Psoas muscle (tissue), 8 donors: ENCODE measurements at places on chromosomes 12 and 14. TPM values are rescaled to one million over a fixed set of nuclear protein-coding genes. Genes with fewer than 3 reads are reported as not detected.

DNA sequence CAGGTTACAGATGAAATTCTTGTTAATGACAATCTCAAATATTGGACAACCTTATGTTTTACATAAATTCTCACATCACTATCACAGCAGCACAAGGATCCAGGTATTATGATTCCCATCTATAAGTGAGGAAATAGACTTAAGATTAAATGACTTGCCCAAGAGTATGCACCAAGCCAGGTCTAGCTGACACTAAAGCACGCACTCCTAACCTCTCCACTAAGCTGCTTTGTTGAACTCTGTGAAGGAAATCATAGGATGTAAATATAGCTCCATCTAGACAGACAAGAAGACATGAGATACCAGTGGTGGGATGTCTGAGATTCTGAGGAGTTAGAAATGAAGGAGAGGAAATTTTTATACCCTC is 87.9 kb downstream of the PHLDA1 start:
- DNase-seq: no peak

- DNase-seq: no peak
These were observed 26.4 kb upstream of the ZFP36L1 start for GRCh38 chr14:68819260-68819691.

DNA sequence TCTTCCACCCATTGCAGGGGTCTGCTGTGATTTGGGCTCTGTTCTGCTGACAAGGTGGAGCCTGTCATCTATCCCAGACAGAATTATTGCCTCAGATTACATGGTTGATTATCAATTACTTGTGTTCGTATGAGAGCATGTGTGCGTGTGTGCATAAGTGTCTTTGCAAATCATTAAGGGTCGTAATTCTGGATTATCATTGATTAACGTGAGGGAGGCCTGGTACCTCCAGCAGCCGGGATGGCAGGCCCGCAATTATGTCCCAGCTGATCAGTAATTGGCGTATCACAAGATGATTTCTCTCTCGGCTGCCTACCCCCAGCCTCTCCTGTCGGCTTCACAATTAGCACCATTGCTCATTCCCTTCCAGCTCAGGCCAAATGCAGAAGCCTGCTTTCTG is 29.6 kb upstream of the IRF2BPL start:
- peak; percentile 6 for DNase-seq

DNA sequence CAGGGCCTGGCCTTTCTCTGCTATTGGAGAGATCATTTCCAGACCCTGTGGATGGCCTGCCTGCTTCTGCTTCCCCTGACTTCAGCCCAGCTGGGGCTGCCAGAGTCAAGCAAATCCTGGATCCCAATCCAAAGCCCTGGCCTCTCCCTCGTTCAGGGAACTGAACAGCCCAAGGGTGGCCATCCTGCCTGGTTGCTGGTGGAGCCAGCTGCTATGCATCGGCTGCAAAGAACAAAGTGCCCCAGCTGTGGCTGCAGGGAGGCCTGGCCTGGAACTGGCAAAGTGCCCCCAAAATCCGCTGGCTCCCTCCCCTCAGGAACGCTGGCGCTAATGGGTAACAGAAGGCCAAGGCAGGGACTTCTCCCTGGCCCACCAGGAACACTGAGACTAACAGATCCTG is 56.4 kb downstream of the LRRC74A start:
- DNase-seq: peak; percentile 63

DNA sequence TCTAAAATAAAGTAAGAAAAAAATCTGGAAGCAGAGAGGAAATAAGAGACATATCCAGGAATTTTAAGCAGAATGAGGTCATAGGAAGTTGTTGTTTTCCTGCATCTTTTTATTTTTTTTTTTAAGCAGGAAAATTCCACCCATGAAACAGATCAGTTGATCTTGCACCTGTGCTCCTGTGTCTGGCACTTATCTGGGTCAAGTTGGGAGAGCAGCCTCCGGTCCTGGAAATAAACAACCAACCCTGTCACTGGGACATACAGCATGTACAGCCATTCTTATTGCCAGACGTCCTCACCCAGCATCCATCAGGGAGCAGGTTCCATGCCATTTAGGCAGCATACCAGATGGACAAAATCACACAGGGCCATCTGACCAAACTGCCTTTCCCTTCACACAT is 266.0 kb upstream of the BTG1 start:
- DNase-seq: no peak

DNA sequence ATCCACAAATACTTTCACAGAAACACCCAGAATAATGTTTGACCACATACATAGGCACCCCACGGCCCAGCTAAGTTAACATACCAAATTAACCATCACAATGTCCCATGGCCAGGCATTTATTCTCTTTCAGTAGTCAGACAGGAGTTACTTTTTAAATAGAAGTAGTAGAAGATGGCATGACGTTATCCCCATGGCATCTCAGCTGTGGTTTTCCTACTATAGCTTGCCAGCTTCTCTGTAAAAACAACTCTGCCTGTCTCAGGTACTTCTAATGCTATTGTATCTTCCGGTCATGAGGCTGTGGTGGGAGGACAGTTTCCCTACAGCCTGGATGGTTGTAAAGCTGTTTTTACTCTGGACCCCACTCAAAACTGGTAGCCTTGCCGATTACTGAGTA is 19.3 kb downstream of the CTSG start:
- DNase-seq: no peak

GRCh38 chr14:61730756-61731373 is 31.4 kb upstream of the SNAPC1 start:
- DNase-seq: no peak

GRCh38 chr12:19338405-19338804 is 100.9 kb upstream of the AEBP2 start:
- DNase-seq: no peak

DNA sequence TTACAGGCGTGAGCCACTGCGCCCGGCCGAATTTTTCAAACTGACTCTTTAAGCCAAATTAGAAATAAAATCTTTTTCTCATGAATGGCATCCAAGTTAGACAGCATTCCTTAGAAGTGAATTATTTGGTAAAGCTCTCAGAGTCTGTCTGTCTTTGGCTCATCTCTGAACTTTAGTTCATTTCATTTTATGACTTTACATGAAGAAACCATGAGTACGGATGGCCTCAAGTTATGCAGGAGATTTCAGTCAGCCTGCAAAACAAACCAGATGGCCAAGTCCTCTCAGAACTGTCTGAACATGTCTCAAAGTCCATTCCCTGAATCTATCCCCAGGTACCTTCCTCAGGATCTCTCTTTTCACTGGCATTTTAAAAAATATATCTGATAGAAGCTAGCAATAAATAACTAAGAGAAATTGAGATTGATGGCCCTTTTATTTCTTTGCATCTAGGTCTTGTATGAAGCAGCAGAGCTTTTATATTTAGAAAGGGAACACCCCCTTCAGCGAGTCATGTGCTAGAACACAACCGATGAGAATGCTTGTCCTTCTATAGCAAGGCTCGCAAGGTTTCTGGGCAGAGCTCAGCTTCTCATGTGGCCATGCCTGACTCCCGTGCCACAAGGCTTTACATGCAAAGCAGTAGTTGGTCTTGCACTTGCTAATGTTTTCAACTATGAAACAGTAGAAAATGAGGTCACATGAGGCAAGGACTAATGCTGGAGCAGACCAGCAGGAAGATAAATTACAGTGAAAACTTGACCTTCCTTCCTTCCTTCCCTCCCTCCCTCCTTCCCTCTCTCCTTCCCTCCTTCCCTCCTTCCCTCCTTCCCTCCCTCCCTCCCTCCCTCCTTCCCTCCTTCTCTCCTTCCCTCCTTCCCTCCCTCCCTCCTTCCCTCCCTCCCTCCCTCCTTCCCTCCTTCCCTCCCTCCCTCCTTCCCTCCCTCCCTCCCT is 125.0 kb downstream of the AKAP6 start:
- DNase-seq: no peak

Gene CELA1
- not detected for total RNA-seq

Gene CISTR
- total RNA-seq: not detected

Gene TAS2R14
- 0.68 TPM for total RNA-seq
